Daoy (cell line): ENCODE measurements at places on chromosomes 16 and 17. TPM values are rescaled to one million over a fixed set of nuclear protein-coding genes. Genes with fewer than 3 reads are reported as not detected.

- peak; percentile 44 for DNase-seq
These were observed 17.7 kb downstream of the CARD14 start for GRCh38 chr17:80187515-80187941.

GRCh38 chr16:24116046-24116776 lies 139.9 kb upstream of the CACNG3 start:
- DNase-seq: no peak

DNA sequence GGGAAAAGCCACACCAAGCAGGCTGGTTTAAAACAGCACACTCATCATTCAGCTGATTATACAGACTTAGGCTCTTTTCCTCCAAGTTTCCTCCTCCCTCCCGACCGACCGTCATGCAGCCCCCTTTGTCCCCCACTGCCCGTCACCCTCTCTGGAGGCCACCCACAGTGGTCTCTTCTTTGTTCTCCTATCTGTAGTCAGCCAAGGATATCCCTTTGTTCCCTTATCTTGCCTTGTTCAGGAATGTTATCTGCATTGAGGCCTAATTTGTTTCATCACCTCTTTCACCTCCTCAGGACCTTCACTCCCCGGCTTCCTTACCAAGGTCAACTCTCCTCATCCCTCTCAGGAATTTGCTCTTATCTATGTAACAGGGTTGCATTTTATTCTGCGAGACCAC lies 186.4 kb upstream of the CDH13 start:
- DNase-seq: no peak

GRCh38 chr17:70813355-70813930 lies 644.1 kb downstream of the KCNJ2 start:
- peak; percentile 17 for DNase-seq

- DNase-seq: peak; percentile 95
These were observed 1.7 kb upstream of the RRAD start for GRCh38 chr16:66926961-66927436.

DNA sequence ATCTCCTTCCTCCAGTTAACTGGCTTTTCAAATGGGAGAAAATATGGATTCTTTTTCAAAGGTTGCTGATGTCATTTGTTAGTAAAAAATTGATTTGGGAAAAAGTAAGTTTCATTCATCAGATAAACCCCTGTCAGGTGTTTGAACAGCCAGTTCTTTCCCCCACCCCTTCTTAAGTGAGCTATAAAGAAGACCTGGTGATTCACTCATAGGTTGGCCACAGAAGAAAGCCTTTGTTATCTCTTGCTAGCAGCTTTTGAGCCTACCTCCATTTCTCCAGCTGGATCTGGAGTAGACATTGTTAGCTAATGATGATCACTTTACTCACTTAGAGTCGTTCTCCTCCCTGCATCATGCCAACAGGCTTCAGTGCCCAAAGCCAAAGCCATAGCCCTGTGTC lies 63.0 kb downstream of the NLK start:
- no peak for DNase-seq

DNA sequence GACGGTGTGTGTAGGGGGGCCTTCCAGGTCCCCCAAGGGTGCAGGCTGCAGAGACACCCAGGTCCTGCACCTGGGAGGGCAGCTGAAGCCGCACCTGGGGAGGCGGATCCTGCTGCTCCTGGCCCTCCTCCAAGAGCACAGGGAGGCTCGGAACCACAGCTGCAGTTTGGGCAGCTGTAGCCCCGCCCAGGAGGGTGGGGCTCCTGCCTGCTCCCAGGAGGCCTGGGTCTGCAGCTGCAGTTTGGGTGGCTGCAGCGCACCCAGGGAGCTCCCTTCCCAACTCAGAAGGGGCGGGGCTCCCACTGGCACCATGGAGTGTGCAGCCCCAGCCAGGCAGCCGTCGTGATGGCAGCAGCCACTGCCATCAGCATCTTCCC lies 69.4 kb upstream of the NKD1 start:
- DNase-seq: no peak

KRTAP9-4 gene
- not detected in 2 replicates for total RNA-seq

GRCh38 chr16:50015631-50016030 lies 9.4 kb upstream of the CNEP1R1 start:
- DNase-seq: no peak

- DNase-seq: no peak
These were observed 469.6 kb upstream of the HSBP1 start for GRCh38 chr16:83338138-83338537.

DNA sequence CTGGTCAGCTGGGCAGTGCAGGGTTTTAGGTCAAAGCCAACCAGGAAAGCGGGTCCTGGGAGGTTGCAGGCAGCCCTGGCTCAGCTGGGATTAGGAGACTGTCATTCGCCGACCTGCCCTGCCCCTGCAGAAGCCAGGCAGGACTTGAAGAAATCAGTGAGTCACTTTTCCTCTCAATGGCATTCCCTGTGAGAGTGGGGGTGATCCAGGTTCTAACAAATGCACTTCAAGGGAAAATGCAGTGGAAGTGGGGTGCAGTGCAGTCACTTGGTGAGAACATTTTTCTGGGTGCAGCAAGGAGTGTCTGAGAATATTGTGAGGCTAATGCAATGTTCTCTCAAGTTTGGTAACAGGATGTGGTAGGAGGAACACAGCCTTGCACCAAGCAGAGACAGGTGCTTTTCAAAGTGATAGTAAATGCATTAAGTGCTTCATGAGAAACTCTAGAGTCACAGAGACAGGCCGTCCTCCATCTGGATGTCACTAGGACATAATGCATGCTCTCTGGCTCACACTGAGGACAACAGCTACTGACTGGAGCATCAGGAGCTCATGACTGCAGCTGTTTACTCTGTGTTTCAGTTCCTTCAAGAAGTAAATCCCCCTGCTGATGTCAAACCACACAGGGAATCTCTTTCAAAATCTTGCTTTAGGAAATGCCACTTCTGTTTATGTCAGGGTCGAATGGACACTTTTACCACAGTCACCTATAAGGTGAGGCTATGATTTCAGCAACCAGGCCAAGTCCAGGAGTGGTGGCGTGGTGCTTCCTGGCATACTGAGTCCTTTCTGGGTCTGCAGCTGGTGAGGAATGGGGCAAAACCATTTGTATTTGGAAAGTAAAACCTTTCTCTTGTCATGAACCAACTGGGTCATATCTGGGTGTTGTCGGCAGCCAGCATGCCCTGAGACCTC lies 16.7 kb downstream of the CDK5R1 start:
- no peak for DNase-seq

DNA sequence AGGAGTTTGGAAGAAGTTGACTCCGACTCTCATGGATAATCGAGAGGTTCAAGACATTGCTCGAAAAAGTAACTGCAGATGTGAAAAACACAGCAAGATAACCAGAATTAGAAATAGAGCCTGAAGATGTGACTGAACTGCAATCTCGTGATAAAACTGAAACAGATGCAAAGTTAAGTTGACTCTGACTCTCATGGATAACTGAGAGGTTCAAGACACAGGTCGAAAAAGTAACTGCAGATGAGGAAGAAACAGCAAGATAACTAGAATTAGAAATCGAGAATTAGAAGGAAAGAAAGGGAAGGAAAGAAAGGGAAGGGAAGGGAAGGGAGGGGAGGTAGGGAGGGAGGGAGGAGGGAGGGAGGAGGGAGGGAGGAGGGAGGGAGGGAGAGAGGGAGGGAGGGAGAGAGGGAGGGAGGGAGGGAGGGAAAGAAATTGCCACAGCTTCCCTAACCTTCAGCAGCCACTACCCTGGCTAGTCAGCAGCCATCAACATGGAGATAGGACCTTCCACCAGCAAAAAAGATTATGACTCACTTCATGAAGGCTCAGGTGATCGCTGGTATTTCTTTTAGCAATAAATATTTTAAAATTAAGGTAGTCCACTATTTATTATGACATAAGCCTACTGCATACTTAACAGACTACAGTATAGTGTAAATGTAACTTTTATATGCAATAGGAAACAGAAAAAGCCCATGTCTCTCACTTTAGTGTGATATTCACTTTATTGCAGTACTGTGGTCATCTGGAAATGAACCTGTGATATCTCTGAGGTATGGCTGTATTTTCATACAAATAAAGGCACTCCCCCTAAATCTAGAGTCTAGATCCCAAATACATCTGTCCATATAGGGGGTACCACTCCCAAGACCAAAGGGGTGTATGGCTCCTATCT lies 68.3 kb downstream of the KANSL1 start:
- DNase-seq: no peak

- DNase-seq: no peak
These were observed 187.4 kb upstream of the WSB1 start for GRCh38 chr17:27106347-27106981.
